ENCODE measurements at places on chromosomes 12 and 14.

DNA sequence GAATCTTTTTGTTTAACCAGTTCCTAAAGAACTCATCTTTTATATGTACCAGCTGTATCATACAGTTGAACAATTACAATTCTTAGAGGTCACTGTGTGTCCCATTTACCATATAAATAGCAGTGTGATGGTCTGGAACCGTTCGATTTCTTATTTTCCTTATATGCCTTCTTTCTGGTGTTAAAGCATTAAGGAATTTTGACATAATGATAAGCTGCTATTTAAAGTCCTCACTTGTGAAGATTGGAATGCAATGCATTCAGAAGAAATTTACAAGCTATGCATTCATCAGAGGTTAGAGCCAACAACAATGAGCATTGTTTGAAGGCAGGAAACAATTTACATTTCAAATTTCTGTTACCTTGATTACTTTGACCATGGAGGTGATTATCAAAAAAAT, 80.0 kb upstream of the PRICKLE1 start:
- no peak for DNase-seq

DNA sequence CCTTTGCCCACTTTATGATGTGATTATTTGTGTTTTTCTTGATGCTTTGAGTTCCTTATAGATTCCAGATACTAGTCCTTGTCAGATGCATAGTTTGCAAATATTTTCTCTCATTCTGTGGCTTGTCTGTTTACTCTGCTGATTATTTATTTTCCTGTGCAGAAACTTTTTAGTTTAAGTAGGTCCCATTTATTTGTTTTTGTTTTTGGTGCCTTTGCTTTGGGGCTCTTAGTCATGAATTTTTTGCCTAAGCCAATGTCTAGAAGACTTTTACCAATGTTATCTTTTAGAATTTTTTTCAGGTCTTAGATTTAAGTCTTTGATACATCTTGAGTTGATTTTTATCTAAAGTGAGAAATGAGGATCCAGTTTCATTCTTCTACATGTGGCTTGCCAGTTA, 667.3 kb downstream of the SLC16A7 start:
- DNase-seq, result no peak

DNA sequence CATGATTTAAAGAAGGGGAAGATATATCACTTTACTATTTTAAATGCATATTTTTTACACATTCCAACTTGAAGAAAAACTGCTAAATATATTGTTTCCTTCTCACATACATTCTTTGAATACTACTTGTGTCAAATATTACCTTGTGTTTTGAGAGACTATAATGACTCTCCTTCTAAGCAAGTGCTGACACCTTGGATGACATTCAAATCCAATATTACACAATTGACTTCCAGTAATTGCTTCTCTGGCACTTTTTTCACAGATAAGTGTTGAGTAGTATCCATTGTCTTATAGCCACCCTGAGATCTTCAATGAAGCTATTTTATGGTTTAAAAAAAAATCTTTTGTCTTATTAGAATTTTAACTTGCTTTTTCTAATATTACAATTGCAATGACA, 61.2 kb upstream of the ST8SIA1 start:
- no peak for DNase-seq

DNA sequence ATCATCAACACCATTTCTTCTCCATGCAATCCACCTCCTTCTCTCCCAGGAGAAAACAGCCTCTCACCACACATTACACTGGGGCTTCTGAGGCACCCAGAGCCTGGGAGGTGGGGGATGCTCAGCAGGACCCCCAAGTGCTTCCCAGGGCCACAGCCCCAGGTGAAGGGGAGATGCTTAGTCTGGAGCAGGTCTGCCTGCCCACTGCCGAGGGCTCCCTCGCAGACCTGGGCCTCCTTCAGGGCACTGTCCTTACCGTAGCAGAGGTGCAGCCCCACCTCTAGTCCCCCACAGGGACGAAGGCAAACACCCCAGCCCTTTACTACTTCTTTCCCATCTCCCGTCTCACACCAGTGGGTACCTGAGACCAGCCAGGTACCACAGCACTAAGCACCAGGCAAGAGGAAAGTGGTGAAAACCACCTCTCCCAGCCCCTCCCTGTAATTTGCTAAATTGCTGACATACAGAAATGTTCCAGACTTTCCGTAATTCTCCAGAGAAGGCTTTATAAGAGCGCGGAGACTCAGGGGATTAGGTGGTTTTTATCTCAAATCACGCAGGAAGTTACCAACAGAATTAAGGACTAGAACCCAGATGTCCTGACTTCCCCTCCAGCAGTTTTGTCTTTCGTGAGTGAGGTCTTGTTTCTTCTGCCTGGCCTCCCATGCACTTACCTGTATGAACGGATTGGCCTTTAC, 59.0 kb downstream of the PLEKHG3 start:
- DNase-seq, result no peak

- no peak for DNase-seq
These were observed 10.7 kb upstream of the SLC6A13 start for GRCh38 chr12:273382-273781.

DNA sequence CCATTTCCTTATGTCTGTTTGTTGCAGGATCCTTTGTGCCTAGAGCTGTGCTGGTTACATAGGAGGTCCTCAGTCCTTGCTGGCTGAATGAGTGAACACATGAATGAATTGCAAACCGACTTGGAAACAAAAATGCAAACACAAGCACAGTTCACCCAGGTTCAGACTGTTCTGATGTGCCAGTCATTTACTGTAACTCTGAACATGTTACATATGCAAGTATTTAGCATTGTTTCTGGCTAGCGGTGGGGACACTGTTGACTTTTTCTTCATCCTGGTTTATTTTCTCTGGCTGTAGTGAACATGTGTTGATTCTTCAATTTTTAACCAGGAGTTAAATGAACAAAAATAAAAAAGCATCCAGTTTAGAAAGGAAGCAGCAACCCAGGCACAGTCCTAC, 33.4 kb downstream of the TSPAN9 start:
- DNase-seq, result no peak

- DNase-seq, result no peak
These were observed 22.4 kb downstream of the ACTN1 start for GRCh38 chr14:68956724-68957123.

DNA sequence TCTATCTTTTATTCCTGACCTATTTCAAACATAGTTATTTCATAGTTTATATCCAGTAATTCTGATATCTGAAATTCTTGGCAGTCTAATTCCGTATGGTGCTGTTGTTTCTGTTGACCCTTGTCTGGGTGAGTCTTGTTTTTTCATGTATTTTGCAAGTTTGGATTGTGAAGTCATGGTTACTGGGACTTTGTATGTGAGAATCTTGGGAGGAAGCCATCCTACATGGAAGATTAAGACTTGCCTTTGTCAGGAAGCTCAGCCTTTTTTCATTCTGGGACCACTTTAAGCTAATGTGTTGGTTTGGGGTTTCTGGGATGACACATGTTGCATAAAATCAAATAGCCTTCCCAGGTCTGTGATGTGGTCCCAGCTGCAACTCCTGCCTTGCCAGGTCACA, 191.6 kb upstream of the E2F7 start:
- DNase-seq, result no peak

DNA sequence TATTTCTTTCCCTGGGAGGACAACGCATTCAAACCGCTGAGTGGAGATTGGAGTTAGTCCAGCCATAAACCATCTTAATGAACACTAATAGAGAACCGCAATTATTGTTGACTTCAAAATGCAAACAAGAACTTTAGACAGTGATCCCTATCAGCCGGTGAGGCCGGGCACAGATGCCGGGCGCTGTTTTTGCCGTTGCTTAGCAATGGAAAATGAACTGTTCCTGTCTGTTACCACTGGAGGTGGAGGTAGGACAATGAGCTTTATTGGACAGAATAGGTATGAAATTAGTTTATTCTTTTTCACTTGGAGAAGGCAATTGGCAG, 216.8 kb downstream of the TTC8 start:
- no peak for DNase-seq

DNA sequence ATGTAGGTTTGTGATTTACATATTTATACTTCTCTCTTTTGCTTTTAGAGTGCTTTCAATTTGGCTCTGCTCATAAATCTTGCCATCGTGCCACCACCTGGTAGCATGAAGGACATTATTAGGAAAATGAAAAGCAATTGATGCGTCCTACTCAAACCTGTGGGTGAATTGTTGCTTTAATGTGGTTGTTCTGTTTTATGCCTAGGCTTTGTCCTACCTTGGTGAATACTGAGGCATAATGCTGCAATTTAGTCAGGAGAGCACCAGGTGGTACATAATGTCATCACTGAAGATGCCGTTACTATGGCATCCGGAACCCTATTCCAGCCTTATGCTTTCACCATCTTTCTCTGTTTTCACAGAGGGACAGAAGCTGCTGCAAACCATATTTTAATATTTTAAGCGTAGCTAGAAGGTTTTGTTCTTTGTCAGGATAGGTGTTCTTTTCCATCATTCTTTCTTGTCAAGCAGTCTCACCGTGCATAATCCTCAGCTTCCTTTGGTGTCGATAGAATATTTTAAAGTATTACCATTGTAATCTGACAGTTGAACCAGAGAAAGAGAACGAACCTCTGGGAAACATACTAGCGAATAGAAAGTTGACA, 68.5 kb upstream of the PKP2 start:
- no peak for DNase-seq

GRCh38 chr12:20125276-20125798, 243.0 kb upstream of the PDE3A start:
- no peak for DNase-seq

GRCh38 chr12:108815875-108816594, 41.3 kb downstream of the SSH1 start:
- no peak for DNase-seq

GRCh38 chr12:34287986-34288962, 266.0 kb downstream of the ALG10 start:
- no peak for DNase-seq

DNA sequence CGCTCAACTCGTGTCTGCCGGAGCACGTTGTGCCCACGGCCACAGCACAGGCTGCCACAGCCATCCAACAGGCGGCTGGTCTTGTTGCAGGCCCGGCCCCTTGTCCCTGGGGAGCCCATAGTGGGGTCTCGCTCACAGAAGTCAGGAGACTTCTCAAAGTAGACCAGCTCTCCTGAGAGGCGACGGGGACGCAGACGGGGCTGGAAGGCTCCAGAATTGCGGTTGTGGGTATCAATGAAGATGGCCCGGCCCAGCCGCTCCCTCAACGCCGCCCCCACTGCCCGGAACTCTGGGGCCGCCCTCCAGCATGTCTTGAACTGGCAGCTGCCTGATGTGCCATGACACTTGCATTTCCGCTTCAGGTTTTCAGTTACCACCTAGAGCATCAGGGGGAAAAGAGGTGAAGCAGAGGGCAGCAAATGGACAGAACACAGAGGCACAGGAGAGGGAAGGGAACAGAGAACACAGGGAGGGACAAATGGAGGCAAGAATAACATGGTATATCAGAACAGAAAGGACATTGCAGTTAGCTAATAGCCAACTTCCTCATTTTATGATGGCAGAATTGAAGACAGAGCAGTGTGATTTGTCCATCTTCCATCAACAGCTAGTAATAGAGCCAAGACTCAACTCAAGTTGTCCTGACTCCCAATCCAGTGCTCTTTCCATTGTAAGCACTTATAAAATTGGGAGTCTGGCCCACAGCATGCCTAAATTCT, 5.2 kb downstream of the WNT10B start:
- DNase-seq, result no peak

- peak; percentile 34 for DNase-seq
These were observed 42.0 kb downstream of the GPHB5 start for GRCh38 chr14:63276492-63277342.

- DNase-seq, result no peak
These were observed 108.8 kb downstream of the ETNK1 start for GRCh38 chr12:22733756-22734155.

DNA sequence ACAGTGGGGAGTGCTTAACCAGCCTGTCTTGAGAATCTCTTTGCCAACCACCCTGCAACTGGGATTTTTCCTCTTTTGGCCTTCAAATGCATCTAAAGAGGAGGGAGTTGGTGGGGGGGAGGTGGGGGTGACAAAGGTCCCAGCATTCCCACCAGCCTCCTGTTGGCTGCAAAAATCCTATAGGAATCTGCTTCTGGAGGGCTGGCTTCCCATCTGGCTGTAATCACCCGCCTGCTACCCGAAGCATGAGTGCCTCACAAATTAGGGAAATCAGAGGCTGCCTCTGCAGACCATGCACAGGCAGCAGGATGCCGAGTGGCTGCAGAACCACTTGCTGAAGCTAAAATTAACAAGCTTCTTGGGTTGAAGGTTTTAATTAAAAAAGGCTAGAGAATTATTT, 73.9 kb upstream of the WSCD2 start:
- no peak for DNase-seq

- DNase-seq, result no peak
These were observed 218.7 kb downstream of the RASSF9 start for GRCh38 chr12:85617307-85618091.

DNA sequence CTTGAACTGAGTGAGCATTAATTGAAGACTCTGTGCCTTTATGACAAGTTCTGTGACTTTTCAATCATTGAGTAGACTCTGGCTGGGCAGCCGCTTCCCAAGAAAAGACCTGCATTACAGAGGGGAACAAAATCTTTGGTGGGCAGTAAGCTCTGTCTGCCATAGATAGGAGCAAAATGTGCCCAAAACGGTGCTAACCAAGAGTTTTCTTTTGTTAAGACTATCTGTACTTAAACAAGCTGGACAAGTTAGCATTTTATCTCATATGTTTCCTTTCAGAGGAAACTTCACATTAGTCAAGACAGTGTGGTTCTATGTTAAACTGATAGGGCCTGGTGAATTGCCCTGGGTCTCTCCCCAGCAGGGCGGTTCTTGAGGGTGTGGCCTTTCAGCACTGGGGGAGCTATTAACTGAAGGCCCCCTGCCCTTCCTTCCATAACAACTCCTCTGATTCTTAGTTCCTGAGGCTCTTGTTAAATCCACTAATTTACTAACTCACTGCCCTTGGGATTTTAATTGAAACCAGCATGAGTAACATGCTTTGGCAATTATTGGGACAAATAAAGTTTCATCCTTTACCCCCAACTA, 219.6 kb downstream of the KTN1 start:
- no peak for DNase-seq

GRCh38 chr12:56164345-56164729, 6.2 kb downstream of the MYL6 start:
- no peak for DNase-seq

GRCh38 chr12:81530352-81530751, 228.8 kb downstream of the PPFIA2 start:
- DNase-seq, result no peak

- DNase-seq, result no peak
These were observed 18.5 kb upstream of the CCDC175 start for GRCh38 chr14:59595071-59595470.

- no peak for DNase-seq
These were observed 154.9 kb upstream of the PLEKHG7 start for GRCh38 chr12:92547906-92548305.

- no peak for DNase-seq
These were observed 51.9 kb downstream of the CCDC91 start for GRCh38 chr12:28242129-28242495.

- no peak for DNase-seq
These were observed 380.4 kb upstream of the CCDC196 start for GRCh38 chr14:66105815-66106214.

Measured in HT-29 (cell line).